ENCODE measurements at places on chromosomes 6 and 20.

- no peak for DNase-seq
Measured at GRCh38 chr6:145318952-145319351, 416.4 kb downstream of the EPM2A start.

DNA sequence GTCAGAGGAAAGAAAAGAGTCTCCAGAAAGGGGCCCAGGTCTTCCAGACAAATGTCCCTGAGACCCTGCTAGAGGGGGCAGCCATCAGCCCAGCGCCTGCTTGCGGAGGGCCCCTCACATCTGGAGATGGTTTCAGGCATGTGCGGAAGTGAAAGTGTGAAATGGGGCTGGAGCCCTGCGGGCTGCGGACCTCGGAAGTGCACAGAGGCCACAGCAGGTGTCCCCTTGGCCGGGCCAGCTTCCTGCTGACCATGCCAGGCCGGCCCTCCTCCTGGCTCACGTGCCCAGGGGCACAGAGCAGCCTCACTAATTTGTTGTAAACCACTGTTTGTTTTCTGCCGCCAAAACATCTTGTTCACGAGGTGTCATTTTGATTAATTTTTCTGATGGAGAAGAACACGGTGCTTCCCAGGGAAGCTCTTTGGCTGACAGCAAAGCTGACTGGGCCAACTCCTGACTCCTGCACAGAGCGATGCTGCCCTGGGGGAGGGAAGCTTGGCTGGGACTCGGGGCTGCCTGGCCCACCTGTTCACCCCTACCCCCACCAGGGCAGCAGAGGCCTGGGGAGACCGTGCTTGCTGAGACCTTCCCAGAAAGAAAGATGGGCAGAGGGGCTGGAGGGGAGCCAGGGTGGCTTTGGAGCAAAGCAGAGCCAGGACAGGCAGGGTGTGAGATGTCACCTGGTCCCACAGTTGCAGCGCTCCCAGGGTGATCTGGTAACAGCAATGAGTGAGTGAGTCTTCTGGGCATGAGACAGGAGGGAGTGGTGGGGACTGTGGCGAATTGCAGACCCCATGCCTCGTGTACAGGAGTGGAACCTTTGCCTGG lies 54.2 kb downstream of the BCAS4 start:
- no peak for DNase-seq

GRCh38 chr6:46338131-46338530 lies 153.1 kb downstream of the RCAN2 start:
- no peak for DNase-seq

DNA sequence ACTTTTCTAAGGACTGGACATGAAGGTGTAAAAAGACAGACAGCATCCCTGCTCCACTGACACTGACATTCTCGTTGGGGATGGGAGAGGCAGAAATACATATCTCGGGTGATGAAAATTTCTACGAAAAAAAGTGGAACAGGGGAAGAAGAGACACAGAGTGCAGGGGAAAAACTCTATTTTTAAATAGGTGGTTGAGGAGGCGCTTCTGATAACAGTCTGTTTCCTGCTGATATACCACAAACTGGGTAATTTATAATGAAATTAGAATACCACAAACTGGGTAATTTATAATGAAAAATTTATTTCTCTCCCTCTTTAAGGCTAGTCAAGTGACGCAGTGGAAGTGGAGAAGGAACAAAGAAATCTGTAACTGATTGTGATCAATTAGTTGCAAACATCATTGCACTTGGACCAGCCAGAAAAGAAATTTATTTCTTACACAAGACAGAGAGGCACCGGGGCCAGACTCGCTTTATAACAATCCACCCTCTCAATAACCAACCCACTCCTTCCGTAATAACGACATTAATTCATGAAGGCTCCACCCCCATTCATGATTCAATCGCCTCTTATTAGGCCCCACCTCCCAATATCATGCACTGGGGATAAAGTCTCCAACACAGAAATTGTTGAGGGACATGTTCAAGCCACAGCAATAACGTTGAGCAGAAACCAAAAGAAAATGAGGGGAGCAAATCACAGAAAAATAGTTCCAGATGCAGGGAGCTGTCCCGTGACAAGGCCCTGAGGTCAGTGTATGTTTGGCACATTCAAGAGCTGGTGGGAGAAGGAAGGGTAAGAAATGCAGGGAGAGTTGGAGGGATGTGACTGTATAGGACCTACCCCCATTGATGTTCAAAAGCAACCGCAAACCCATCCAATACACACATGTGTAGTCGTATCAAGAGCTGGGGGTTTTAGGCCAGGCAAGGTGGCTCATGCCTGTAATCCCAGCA lies 6.6 kb upstream of the SRSF6 start:
- DNase-seq: no peak

GRCh38 chr6:143559051-143559660 lies 47.6 kb upstream of the FUCA2 start:
- no peak for DNase-seq

- DNase-seq: peak; percentile 47
Measured at GRCh38 chr6:34324738-34325444, 67.6 kb downstream of the NUDT3 start.
